Cerebellar cortex (tissue), 1 donor: ENCODE measurements at places on chromosomes 4 and X.
A peak's percentile ranks its signal among the peaks of the same experiment; 100 is the strongest.

DNA sequence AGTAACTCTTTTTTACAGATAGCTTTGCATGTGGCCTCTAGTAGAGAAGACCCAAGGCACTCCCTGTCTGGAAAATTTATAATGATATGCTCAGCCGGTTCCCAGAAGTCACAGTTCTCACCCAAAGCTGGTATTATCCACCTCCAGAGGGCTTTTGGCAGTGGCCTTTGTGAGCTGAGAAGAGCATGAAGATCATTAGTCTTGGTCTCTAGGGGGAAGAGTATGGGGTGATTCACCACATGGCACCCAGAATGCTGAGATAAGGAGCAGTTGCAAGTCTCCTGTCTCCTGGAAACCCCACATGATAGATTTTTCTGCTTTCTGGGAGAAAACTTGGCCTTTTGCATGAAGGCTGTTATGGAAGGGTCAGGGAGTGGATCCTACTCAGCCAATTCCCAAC is 75.4 kb upstream of the PRPS1 start:
- DNase-seq, result no peak

GRCh38 chrX:16559206-16559619 is 90.7 kb upstream of the S100G start:
- no peak for DNase-seq

GRCh38 chr4:168811207-168811606 is 198.8 kb downstream of the CBR4 start:
- no peak for DNase-seq

DNA sequence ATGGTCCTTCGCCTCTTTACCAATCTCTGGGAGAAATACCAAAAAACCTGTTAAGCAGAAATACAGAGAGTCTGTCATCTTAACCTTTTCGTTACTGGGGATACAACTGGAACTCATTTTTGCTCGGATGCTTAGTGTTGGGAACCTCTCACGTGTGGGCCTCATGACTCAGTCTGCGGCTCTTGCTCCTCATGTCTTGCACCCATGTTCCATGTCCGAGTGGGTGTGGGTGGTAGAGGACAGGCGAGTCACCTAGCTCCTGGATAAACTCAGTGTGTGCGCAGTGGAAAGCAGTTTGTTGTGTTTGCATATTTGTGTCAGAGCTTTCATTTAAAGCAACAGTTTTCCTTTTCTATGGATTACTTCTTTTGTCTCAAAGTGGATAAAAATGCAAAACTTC is 70.6 kb downstream of the TNIP2 start:
- DNase-seq, result no peak

DNA sequence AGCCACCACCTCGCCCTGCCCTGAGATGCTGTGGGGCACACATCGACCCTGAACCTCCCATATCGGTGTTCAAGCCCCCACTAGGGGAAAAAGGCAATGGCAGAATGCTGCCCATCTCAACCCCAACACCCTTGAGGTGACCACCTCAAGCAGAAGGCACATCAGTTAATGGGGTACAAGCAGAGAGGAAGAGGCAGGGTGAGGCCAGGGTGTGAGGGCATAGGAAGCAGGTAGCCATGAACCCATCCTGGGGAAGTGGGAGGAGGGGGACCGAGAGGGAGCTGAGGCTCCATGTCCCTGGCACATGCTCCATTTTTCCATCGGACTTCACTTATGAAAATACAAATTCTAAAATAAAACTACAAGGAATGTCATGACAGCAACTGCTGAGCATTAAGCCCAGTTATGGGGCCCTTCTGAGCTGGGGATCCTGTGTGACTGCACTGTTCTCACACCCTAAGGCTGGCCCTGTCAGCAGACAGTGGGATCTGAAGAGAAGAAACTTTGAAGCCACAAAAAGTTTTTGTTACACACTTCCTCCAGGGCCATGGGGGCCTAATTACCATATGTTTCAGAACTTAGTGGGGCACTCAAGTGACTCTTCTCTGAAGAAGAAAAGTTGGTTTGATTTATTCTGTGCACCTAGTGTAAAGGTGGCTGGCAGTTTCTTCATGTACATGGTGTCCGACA is 68.2 kb upstream of the FAM241A start:
- DNase-seq, result no peak

DNA sequence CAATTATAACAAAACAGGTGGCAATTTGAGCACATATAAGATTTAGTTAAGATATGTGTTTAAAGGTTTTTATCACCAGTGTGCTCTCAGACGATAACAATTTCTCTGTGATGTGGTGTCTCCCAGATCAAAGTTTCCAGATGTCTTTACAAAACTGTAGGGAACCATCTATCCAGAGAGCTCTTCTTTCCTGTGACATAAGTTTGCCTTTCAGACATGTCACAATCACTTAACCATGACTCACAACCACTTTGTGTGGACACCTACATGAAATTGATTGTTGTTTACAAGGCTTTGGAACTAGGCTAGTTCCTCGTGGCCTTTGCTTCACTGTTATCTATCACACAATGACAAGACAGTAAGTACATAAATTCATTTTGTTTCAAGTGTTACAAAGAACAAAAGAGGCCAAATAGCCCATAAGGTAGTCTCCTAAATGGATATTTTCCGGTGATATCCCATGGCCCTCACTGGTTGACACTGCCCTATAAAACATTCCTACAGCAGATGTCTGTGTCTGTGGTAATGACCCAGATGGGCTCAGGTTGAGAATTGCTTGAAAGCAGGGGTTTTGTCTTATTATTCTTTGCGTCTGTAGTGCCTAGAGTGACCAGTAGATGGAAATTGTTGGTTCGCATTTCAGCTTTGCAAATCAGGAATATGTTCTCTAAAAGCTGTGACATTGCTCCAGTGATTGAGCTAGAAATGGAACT is 297.8 kb upstream of the FAM241A start:
- DNase-seq, result no peak

- DNase-seq, result no peak
These were observed 38.9 kb upstream of the PHEX start for GRCh38 chrX:21993265-21993664.

- DNase-seq, result no peak
These were observed 62.7 kb upstream of the SCML1 start for GRCh38 chrX:17674601-17675000.

DNA sequence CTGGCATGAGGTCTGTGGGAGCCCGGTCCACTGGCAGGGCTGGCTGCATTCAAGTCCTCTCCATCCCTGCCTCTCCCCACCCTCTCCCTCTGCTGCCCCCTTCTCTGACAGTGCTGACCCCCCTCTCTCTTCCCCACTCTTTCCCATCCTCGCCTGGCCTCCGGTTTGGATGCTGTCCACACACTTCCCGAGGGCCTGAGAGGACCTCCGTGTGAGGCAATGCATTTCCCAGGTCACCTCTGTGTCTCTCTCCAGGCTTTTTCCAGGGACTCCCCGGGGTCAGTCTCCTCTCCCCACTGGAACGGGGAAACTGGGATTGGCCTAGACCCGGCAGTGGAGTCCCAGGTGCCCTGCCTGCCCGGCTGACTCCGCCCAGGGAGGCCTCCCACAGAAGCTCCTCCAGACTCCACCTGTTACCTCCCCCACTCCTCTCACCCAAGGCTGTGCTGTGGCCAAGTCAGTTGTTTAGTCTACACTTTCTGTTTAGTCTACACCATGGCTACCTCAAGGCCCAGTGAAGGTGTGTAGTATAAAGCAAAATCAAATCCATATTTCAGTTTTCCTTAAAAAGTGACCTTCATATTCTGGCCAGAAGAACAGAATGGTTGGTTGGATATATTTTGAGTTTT is 146.8 kb downstream of the PTTG2 start:
- no peak for DNase-seq

GRCh38 chrX:118423558-118423957 is 72.1 kb upstream of the DOCK11 start:
- no peak for DNase-seq

- no peak for DNase-seq
These were observed 72.8 kb upstream of the MAPK10 start for GRCh38 chr4:86432559-86433134.

GRCh38 chrX:104972737-104973136 is 247.8 kb downstream of the TEX13A start:
- no peak for DNase-seq

GRCh38 chr4:165784672-165785071 is 88.4 kb upstream of the TLL1 start:
- DNase-seq, result no peak

DNA sequence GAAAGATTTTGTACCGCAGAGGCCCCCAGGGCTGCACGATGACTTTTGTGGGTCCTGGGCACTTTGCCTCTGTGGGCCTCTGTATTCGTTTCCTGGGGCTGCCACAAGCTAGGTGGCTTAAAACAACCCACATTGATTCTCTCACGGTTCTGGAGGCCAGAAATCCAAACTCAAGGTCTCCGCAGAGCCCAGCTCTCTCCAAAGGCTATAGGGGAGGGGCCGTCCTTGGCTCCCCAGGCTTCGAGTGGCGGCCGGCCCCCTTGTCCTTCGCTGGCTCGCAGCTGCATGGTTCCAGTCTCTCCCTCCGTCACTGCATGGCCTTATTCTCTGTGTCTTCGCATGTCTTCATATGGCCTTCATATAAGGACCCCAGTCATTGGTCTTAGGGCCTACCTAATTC is 241.2 kb downstream of the EVC2 start:
- DNase-seq, result no peak

GRCh38 chr4:10009861-10010500 is 11.3 kb downstream of the SLC2A9 start:
- DNase-seq, result no peak

DNA sequence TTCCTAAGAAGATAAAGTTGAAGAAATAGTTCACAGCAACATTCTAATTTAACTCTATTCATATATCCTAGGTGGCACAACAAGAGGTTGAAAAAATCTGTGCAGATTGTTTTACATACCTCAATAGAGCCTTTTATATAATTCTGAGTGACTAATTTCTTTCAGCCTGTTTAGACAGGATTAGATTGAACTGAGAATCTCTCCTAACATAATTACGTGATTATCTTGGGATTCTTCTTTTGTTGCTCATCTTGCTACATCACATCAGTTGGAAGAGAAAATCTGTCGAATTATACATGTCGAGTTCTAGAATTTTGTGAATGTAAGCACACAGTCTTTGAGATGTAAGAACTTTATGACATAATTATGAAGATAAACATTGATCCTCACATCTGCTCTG is 1873.7 kb upstream of the IGFBP7 start:
- DNase-seq, result no peak

- no peak for DNase-seq
These were observed 250.5 kb downstream of the STPG2 start for GRCh38 chr4:97892592-97893266.

GRCh38 chrX:135257469-135257868 is 5.6 kb downstream of the ETDA start:
- no peak for DNase-seq

GRCh38 chr4:2340272-2341061 is 78.0 kb downstream of the ZFYVE28 start:
- no peak for DNase-seq

- DNase-seq, result no peak
These were observed 362.0 kb upstream of the AMOT start for GRCh38 chrX:113202601-113203000.

DNA sequence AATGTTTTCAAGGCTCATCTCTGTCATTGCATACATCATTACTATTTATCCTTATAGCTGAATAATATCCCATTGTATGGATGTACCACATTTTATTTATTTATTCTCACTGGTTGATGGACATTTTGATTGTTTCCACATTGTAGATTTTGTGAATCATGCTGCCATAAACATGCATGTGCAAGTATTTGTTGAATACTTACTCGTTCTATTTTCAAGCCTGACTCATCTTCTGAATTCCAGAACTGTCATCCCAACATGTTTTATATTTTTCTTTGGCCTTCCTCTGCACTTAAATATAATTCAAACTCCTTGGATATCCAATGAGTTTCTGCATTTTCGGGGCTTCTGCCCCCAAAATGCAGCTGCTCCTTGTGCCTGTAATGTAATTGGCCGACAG is 77.6 kb downstream of the MXRA5 start:
- DNase-seq, result no peak

DNA sequence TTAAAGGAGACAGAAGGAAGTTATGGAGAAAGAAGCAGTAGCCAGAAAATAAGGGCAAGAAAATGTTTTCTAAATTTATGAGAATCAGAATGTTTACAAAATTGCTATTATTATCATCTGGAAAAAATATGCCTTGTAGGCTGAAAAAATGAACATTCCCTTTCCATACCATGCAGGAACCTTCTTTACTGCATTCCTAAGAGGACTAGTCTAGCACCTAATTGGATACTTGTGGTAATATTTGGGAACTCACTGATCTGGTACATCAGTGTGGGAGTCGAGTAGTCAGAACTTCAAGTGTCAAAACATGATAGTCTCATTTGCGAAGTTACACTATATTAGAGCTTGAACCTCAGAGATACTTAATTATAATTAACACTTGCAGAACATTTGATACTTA is 51.9 kb downstream of the TET2 start:
- DNase-seq, result no peak

- no peak for DNase-seq
These were observed 8.7 kb upstream of the TIMP1 start for GRCh38 chrX:47573341-47574075.

DNA sequence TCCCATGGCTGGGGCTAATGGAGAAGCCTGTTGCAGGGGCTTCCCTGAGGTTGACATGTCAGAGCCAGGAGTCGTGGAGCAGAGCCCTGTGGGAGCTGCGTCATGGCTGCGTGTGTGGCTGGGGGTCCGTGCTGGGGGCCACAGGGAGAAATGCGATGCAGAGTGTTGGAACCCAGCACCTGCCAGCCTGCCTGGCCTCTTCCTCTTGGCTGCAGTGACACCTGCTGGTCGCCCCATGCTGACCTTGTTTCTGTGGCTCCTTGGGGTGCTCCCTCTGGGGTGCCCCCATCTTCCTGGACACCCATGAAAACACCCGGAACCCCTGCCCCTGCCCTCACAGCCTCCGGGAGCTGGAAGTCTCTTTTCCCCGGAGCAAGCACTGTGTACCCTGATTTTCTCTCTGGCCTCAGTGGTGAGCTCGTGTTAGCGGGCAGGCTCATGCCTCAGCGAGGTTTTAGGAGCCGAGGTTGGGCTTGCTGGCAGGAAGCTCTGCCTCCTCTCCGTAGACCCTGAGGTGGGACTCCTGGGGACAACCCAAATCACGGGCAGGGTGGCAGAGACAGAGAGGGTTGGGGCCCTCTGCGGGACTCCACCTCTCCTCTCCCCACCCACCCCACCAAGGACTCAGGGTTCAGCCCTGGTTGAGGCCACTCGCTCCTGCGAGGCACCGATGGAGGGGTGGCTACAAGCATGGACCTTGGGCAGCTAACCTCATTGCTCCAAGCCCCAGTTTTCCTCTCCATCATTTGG is 103.7 kb downstream of the SORCS2 start:
- no peak for DNase-seq

GRCh38 chrX:118022753-118023152 is 93.9 kb downstream of the KLHL13 start:
- no peak for DNase-seq

GRCh38 chrX:126658447-126658846 is 105.8 kb upstream of the DCAF12L1 start:
- DNase-seq, result no peak

GRCh38 chr4:174855050-174855449 is 26.0 kb upstream of the GLRA3 start:
- DNase-seq, result no peak

GRCh38 chr4:126182786-126183185 is 868.0 kb downstream of the FAT4 start:
- DNase-seq, result no peak

- DNase-seq, result peak; percentile 43
These were observed 60.8 kb downstream of the TBL1X start for GRCh38 chrX:9525511-9526248.

GRCh38 chr4:175412161-175412560 is 399.9 kb downstream of the GPM6A start:
- no peak for DNase-seq

- no peak for DNase-seq
These were observed 828.9 kb downstream of the GLUD2 start for GRCh38 chrX:121876305-121876704.

- peak; percentile 11 for DNase-seq
These were observed 100.5 kb downstream of the PRDM5 start for GRCh38 chr4:120821977-120822376.

- DNase-seq, result no peak
These were observed 89.2 kb downstream of the AREG start for GRCh38 chr4:74534121-74534520.
